ENCODE measurements at places on chromosomes 3 and 15.

DNA sequence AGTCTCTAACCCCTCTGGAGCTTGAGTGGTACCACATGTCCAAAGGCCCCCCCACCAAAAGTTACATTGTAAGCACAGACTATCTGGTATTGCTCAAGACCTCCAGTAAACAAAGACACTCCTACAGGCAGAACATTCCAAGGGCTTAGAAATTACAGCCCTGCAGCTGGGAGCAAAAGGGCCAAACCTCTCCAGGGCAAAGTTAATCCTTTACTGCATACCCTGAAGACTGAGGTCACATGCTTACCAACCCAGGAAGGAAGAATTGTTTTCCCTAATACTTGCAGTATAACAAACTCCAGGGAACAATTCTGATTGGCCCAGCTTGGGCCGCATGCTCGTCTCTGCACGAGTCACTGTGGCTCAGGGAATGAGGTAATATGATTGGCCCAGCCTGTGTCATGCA is 266.1 kb upstream of the NR2F2 start:
- DNase-seq: no peak

DNA sequence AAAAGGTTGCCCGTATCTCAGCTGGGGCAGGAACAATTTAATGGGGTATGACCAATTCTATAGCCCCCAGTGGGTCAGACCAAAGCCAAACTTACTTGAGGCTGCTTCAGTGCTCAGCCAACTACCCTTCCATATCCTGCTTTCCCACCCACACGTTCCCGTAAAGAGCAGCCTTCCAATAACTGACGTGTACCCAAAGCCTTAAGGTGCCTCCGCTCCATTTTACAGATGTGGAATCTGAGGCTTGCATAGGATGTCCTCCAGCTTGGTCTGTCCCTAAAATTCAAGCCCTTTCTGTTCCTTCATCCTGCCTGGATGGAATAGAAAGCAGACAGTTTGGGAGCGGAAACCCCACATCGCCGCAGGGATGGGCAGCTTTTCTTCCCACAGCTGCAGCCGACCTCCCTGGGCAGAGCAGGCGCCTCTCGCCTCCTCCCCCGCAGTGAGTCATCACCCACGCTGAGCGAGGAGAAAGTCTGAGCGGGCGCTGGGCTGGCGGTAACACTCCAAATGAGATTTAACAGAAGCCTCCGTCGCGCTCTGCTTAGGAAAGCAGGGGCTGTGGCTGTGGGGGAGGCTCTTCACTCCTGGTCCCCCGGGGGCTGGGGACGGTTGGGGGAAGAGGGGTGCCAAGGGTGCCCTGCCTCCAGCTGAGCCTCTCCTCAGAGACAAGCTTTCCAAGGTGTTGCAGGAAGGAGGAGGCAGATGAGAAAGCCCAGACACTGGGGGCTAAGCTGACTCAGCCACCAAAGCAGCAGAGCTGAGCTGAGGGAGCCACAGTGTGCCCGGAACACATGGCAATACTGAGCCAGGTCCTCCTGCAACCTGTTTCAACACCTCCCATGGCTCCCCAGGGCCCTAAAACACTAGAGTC is 57.8 kb upstream of the HRH1 start:
- DNase-seq: peak; percentile 56

GRCh38 chr15:41927536-41927935 is 33.7 kb upstream of the SPTBN5 start:
- no peak for DNase-seq

GRCh38 chr3:64158334-64158733 is 66.9 kb downstream of the PRICKLE2 start:
- DNase-seq: no peak

DNA sequence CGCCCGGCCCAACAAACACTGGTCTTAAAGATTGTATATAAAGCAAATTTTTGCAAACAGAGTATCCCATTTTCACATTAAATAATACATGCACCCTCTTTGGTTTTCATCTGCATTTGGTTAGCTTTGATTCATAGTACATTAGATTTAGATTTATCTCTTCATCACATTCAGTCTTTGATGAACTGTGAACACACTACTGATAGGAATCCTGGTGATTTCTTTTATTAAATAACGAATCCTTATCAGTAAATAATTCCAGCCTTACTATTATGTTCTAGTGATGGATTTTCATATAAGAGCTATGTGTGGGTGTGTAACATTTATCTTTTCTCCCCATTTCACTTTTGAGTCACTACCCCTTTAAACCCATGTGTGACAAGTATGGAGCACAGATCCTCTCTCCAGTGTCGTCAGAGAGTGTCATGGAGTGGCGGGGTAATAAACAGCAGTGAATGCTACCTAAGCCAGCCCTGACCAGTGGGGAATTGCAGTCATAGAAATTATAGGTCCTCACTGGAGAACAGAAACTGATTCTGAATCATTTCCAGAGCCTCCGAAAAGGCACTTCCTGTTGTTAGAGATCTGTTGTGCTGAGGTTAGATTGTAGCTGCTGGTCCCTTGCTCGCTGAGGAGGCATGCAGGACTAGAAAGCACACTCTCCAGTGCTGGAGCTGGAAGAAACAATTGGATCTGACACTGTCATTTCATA is 22.0 kb downstream of the SLC7A14 start:
- DNase-seq: no peak

- DNase-seq: no peak
These were observed 38.3 kb upstream of the BCL2L10 start for GRCh38 chr15:52150871-52151270.

GRCh38 chr15:36130641-36131310 is 448.6 kb upstream of the CDIN1 start:
- DNase-seq: no peak

DNA sequence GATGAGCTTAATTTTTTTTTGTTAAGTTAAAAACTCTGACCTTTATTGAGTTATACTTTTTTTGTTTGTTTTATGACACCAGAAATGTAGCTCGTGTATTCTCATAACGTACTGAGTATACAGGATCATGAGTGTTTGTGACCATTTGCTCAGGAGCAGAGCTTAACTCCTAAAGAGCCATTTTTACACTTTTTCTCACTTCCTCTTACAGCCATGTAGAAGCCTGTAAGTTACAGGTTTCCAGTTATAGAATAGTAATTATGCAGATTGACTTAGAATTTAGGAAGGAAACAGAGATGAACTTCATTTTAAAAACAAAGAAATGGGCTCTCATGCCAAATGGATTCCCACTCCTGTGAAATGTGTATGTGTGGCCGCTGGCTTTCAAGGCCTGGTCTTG is 151.7 kb downstream of the MCTP2 start:
- no peak for DNase-seq

DNA sequence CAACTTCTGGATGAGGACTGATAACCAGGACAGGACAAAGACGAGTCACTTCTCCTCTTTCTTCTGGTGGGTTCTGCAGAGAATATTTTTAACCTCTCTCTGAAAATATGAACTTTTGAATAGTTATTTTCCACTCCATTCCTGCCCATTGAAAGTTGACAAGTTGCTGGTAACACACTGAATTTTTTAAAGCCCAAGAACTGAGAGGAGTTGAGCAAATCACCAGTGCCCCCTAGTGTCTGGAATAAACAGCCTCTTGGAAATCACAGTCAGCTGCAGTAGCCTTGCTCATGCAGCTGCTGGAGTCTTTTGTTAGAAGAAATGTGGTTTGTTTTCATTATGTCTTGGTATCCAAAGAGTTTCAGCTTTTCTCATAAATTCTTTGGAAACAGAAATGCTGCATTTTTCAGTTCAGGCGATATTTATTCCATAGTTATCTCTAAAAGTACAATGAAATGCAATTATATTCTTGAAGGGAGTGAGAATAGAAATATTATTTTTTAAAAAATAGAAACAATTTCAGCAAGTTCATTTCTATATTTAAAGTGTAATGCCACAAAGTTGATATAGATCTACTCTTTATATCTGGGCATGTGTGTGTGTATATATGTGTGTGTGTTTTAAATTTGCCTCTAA is 741.0 kb upstream of the CBLB start:
- peak; percentile 2 for DNase-seq

DNA sequence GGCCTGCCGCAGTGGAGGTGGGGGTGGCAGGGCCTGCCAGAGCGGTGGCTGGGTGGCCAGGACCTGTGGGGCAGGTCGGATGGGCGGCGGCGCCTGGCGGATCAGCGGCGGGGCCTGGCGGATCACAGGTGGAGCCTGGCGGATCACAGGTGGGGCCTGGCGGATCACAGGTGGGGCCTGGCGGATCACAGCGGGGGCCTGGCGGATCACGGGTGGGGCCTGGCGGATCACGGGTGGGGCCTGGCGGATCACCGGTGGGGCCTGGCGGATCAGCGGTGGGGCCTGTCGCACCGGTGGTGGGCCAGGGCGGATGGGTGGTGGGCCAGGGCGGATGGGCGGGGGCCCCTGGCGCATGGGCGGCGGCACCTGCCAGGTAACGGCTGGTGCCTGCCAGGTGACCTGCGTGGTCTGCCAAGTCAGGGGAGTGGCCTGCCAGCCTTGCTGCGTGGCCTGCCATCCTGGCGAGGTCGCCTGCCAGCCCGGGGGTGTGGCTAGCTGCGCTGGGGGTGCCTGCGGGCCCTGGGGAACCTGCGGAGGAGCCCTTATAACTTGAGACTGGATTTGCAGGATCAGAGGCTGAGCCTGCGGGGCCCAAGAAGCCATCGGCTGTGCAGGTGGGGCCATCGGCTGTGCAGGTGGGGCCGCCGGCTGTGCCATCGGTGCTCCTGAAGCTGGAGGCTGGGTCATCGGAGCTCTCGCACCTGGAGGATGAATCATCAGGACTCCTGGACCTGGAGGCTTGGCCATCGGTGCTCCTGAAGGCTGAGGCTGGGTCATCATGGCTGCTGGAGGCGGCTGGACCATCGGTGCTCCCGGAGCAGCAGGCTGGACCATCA is 1.3 kb downstream of the MAGEL2 start:
- DNase-seq: no peak

- no peak for DNase-seq
These were observed 70.2 kb upstream of the ST3GAL6 start for GRCh38 chr3:98692787-98693473.

DNA sequence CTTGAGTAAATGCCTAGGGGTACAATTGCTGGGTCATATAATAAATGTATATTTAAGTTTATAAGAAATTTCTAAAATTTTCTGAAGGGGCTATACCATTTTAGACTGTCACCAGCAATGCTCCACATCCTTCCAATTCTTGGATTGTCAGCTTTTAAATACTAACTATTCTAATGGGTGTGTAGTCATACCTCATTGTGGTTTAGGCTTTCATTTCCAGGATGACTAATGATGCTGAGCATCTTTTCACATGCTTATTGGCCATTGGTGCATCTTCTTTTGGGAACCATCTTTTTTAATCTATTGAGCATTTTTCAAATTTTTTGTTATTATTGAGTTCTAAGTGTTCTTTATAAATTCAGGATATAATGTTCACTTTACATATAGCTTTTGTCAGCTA is 52.5 kb upstream of the CORO2B start:
- DNase-seq: no peak

- no peak for DNase-seq
These were observed 10.0 kb downstream of the NT5DC2 start for GRCh38 chr3:52523386-52524257.

- DNase-seq: no peak
These were observed 16.9 kb upstream of the SCAMP5 start for GRCh38 chr15:74978503-74978902.

All from activated CD8-positive, alpha-beta memory T cell treated with anti-CD3 and anti-CD28 coated beads for 48 hours (primary cell).